ENCODE measurements at places on chromosomes 1 and 21. TPM values are rescaled to one million over a fixed set of nuclear protein-coding genes. Genes with fewer than 3 reads are reported as not detected.

DNA sequence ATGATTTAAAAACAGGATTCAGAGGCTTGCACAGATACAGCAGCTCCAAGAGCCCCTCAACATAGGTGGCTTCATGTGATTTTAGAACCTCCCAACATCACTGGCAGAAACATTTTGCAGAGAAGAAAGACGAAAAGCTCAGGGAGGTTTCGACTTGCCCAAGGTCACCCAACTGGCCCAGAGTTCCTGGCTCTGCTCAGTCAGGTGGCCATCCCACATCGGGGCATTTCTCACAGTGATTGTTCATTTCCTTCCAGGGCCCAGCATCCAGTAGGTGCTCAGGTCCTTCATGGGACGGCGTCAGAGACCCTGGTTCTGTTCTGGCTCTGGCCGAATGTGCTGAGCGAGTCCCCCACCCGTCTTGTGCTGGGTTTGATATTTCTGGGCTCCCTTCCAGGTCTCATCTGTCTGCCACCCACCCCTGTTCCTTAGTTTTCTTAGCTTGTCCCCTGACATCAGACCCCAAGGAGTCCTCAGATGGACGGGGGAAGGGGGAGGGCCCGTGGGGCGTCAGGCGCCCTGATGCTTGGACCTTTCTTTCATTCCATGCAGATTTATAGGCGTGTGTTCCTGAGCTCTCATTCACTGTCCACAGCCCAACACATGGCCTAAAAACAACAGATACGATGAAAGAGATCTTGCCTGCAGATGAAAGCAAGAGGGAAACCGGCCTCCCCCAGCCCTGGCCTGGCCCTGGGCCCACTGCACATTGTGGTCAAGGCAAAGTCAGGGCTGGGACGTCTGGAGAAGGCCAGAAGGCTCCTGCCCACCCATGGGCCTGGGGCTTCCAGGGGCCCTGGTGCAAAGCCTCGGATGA is 123.1 kb upstream of the ZBTB40 start:
- no peak for DNase-seq

DNA sequence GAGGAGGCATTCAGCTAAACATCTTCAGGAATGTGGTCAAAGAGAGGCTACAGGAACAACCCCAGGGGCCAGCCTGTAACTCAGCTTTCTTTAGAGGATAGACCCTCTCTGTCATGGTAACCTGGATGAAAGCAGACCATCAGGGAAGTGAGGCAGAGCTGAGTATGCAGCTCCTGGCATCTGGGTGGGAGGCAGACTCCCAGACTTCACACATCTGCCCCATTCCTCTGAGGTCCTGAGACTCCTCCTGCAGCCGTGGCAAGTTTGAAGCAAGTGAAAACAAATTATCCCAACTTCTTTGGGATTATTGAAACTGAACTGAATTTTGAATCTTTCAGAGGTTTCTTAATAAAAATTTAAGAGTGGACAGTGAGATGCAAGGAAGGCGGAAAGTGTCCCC is 126.1 kb upstream of the KIAA0040 start:
- no peak for DNase-seq

GRCh38 chr1:75310067-75310466 is 175.9 kb downstream of the LHX8 start:
- no peak for DNase-seq

DNA sequence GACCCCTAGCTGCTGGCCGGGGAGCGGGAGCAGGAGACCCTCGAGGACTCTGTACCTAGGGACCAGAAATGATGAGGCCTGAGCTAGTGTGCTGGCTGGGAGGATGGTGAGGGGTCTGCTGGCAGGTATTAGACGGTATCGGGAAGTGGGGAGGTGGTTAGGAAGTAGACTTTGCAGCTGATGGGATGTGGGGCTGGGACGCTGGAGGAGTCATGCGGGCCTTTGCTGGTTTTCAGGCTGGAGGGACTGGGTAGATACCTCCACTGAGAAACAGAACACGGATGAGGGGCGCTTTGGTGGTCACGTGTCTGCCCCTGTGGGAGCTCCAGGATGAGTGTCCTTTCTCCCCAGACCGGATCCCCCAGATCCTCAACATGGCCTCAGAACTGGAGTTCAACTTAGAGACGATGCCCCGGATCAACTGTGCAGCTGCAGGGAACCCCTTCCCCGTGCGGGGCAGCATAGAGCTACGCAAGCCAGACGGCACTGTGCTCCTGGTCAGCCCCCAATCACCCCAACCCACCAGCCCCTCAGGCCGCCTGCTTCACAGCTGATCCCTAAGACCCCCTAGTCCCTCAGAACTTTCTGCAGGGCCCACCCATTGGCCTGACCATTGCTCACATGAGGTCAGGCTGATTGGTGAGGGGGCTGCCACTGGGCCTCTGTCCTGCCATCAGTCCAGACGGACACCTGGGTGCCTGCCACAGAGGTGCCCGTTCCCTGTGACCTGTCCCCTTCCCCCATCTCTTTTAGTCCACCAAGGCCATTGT is 8.0 kb downstream of the TIE1 start:
- no peak for DNase-seq

GRCh38 chr21:27771938-27772483 is 805.1 kb upstream of the ADAMTS5 start:
- DNase-seq: no peak

The SLC16A4 gene
- total RNA-seq: 2.1 TPM

The ATF3 gene
- total RNA-seq: 14.6 TPM

The NGF gene
- total RNA-seq: 3.2 TPM

The AUNIP gene
- total RNA-seq: not detected

The PLA2G4A gene
- total RNA-seq: 1.4 TPM
